ENCODE measurements at places on chromosomes 7 and 10.

GRCh38 chr10:80186364-80187012 is 18.8 kb downstream of the ANXA11 start:
- DNase-seq = no peak

DNA sequence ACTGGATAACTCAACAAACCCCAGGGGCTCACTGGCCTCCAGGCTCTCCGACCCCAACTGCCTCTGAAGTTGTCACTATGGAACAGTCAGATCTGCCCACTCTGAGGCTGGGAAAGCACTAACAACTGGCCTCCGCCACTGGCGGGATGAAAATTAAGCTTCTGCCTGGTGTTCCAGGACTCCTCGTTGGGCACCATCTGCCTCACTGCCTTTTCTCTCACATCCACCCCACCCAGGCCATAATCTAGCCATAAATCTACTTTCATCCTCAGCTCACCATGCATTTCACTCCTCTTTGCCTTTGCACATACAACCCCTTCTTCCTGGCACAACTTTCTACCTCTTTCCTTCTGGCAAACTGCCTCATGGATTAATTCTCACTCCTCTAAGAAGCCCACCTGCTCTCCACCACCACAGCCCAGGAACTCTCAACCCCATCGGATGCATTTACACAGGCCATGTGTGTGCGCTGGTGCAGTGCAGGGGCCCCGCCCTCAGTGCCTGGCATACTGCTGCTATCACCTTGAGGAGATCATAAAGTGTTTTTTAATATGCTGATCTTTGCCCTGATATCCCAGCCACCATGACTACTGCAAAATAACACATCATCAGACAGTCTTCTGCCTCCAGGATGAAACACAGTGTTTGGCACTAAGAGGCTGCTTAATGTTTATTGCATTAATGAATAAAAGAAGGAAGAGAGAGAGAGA is 4.0 kb downstream of the CDHR1 start:
- no peak for DNase-seq

DNA sequence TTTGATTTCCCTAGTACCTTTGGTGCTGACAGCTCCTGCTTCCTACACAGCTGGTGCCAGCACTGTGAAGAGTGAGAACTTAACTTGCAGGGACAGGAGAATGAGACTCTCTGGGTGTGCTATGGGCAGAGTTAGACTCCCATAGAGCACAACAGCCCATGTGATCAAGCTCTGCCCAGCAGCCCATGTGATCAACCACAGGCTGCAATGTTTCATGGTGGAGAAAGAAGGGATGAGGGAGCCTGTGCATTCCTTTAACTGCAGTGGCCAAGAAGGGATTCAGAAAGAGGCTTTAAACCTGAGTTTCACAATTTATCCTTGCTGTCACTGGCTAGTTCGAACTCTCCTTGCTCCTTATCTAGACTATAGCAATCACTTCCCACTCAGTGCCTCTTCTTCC is 10.0 kb upstream of the MEST start:
- no peak for DNase-seq

DNA sequence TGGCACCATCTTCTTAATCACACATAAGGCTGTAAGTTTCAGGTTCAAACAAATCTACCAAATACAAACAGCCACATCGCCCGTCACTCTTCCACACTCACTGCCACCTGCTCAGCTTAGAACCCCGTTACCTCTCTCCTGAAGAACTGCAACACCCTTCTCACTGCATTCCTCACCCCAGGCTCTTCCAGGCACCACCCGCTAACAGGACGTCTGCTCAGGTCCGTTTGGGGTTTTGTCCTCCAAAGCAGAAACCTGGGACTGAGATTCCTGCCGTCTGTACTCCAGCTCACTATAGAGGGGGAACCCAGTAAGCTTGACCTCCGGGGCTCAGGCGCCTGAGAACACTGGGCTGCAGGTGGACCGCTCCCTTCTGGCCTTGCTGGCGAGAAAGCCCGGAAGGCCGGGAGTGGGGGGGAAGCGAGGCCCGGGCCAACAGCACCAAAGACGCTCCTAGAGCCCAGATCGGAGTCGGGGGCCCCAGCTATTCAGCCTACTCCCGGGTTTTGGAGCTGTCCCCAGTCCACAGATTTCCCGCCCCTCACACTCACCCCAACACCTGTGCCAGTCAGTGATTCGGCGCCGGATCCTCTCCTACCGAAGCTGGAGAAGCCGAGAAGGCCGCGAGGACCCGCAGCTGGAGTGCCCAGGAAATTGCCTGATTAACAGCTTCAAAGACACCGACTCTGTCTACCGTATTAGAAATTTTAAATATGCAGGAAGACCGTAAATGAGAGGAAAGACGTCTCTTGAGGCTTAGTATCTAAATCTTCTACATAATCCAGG is at the start of gene AP3M1:
Gene AP3M1, minus strand, starts transcription at position 625 of the 786 bp plus-strand sequence. CDS start 12,449 bp downstream, outside the sequence.
- DNase-seq = no peak

GRCh38 chr10:71074176-71074755 is 138.1 kb upstream of the UNC5B start:
- DNase-seq = no peak

- DNase-seq = no peak
Observed at GRCh38 chr10:10208196-10208595, 809.5 kb upstream of the CELF2 start.

DNA sequence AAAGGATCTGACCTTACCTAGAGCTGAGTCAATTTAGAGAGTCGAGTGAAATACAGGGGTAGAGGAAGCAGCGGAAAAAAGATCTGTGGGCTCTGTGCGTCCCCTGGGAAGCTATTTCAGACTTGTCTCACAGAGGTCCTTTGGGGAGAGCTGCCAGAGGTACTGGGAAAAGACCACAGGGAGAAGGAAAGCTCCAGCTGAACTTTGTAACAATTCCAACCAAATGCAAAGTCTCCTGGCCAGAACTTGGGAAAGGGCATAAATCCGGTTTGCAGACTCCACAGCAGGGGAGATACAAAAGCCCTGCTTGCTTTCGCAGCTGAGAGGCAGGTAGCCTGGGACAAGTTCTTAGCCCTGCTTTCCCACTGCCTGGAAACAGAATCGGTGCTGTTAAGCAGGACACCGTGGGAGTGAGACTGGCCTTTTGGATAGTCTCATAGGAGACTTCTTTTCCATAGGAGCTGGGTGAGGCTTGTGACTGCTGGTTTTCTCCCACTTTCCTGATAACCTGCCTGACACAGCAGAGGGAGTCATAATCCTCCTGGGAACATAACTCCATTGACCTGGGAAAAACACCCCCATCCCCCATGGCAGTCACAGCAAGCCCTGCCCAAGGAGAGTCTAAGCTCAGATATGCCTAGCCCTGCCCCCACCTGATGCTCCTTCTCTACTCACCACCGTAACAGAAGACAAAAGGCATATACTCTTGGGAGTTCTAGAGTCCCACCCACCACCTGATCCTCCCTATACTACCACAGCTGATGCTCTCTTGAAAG is 926.2 kb downstream of the KCNMA1 start:
- no peak for DNase-seq

DNA sequence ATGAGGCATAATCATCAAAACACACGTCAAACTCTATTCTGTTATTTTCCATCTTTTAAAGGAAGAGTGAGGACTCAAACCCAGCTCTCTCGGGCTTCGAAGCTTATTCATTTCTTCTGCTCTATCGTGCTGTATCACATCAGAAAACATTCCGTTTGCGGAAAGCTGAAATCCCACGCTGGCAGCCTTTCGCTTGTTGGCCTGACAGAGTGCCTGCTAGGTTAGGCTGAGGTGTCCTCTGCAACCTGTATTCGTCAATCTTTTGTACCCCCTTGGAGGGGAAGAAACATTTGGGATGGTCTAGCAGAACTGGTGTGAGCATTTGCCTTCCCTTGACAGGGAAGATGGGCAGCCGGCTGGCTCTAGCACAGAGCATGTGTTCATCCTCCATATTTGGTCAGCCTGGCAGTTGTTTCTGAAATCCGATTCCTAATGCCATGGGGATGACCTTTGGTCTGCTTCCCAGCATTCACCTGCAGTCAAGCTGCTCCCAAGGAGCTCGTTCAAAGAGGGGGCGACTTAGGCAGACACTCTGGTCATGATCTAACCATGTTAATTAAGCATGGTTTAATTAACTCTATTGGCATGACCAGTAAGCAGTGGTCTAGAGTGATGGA is 55.2 kb downstream of the TACC2 start:
- DNase-seq = no peak

DNA sequence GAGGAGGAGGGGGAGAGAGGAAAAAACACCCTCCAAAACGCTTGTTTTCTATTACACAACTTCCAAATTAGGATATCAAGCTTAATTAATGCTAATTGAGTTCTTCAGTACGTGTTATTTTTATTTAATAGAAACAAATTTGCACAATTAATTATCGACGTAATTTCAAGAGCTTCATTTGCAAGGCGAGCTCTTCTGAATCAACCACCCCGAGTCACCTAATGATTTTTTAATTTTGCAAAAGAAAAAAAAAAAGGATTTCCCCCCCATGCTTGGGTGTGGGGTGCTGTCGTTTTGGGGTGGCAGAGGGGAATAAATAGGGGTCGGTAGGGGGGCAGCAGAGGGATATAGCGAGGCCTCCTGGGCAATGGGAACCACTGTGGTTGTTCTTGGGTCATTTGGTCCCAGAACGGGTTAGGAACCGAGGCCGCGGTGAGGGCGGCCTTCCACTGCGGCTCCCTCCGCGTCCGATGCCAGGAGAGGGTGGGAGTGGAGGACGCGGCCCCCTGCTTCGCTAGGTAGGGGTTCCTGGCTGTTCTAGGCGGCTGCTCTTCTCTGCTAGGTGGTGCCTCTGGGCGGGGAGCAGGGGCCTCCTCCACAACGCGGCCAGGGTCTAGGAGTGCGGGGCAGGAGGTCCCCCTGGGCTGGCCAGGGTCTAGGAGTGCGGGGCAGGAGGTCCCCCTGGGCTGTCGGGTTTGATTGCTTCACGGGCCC is 7.3 kb downstream of the UNCX start:
- DNase-seq = no peak

- no peak for DNase-seq
Observed at GRCh38 chr10:116857156-116857555, 7.9 kb downstream of the ENO4 start.

DNA sequence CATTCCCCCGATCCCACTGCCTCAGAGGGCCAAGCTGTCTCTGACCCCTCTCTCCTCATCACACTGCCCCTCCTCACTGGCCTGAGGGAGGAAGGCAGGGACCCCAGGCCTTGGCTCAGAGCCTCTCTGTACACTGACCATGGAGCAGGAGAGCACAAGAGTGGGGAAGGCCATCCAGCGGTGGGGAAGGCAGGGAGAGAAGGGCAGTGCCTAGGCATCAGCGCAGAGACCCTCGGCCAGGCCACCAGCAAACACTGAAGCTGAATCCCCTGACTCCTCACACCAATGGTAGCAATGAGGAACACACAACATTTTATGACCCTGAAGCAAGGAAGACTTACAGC is 14.8 kb downstream of the OGDHL start:
- no peak for DNase-seq

DNA sequence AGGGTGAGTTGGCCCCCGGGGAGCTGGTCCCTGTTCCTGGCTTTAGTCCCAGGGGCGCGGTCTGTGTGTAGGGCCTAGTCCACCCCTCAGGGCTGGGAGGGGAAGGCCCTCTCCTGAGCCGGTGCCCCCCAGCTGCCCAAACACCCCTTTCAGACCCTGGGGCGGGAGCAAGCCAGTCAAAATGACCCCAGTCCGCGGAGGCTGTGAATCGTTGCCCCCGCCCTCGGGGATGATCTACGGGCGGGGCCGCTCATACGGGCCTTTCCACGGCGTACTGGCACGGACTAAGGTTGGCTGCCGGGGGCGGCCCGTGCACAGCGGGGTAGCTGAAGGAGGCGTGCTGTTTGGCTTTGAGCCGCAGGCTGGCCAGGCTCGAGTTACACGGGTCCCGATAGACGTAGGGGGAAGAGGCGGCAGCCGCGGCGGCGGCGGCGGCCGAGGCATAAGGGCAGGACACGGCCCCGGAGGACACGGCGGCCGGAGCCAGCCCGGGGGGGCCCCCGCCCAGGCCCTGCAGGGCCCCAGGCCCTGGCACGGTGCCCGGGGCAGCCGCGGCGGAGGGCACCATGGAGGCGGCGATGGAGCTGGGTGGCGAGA is 4.3 kb downstream of the ELOVL3 start:
- DNase-seq = no peak

- no peak for DNase-seq
Observed at GRCh38 chr10:121910673-121911420, 17.0 kb downstream of the ATE1 start.

DNA sequence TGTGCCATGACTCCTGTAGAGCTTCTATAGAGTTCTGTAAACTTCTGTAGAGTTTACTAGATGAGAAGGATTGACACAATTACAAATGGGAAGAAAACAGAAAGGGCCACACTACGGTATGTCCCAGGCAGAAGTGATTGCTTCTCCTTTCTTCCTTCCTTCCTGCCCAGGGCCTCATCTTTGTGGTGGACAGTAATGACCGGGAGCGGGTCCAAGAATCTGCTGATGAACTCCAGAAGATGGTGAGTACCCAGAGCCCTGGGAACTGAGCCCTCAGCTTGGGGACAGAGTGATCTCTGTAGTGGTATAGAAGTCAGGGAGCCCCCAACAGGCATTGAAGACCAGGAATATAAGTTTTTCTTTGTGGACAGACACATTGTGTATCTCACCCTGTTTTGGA is 1.7 kb downstream of the ARF5 start:
- DNase-seq = no peak
